ENCODE measurements at places on chromosomes 2 and 18.

- no peak for DNase-seq
Measured at GRCh38 chr2:25115902-25116301, 52.5 kb downstream of the POMC start.

GRCh38 chr2:207692206-207693065, 19.0 kb upstream of the CCNYL1 start:
- no peak for DNase-seq

- DNase-seq: no peak
Measured at GRCh38 chr2:27664622-27665363, 1.1 kb downstream of the SLC4A1AP start.

DNA sequence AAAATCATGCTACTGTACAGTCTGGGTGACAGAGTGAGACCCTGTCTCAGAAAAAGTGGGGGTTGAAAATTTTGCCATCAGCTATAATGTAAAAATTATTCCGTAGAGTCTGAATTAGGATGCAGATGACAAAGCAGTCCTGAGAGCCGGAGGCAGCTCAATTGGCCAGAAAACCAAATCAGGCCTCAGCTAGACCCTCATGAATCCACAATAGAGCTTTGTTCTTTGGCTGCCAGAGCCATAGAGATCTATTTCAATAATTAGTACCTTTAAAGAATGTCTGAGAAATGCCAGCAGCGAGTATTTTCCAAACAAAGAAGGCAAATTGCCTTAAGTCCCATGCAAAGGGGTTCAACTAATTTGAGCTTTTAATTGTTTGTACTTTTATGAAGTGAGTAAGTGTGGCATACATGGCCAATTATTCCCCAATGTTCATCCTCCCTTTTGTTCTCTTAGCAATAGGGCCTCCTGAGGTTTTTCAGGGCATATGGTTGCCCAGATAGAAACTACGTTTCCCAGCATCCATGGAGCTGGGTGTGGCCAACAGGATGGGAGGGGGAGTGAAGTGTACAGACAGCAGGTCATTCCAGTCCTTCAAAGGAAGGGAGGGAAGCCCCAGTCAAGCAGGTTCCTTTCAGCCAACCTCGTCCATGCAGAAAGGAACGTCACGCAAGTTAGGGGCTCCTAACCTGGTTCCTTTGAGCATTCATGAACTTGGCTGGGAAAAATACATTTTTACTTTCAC, 211.3 kb upstream of the APCDD1 start:
- peak; percentile 42 for DNase-seq

GRCh38 chr2:11482473-11483035, 16.6 kb upstream of the E2F6 start:
- DNase-seq: peak; percentile 79

GRCh38 chr18:58970943-58971790, 106.5 kb downstream of the ZNF532 start:
- DNase-seq: no peak

GRCh38 chr2:55518841-55519165, 715 bp upstream of the CFAP36 start:
- no peak for DNase-seq

DNA sequence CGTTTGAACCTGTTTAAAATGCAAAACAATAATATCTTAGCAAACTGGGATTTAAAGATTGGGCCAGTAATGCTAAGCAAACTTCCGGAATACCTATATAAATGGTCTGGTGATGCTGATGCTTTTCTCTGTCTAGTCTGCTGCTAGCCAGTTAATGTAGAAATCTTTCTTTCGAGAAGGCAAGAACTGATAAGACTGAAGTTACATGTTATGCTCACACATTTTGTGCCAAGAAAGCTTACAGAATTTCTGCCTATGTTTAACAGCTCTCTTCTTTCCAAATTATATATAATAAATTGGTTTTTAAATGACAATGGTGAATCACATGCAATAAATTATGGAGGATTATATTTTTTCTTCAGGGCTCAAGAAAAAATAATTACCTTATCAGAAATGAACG, 37.9 kb downstream of the GCA start:
- DNase-seq: no peak

DNA sequence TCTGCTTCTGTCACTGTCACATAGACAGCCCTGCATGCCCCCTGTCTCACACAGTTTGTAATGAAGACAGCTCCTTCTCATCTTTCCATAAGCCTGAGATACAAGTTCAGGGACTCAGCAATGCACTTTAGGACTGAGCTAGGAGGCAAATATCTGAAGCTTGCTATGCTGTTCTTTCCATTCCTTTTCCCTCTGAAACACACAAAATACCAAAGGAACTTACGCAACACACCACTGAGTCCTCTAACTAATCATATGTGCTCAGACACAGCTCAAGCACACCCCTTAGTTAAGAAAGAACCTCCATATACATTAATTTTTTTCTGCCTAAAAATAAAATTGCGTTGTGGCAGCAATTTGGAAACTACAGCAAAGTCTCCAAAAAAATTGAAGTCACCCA, 17.9 kb downstream of the SERPINB8 start:
- DNase-seq: no peak

- no peak for DNase-seq
Measured at GRCh38 chr2:189191766-189192165, 12.2 kb upstream of the COL5A2 start.

All from kidney (tissue), 22 donors.